ENCODE measurements at places on chromosomes 13 and 19.

- no peak for DNase-seq
Observed at GRCh38 chr13:73025217-73026012, 33.4 kb upstream of the KLF5 start.

GRCh38 chr13:99418843-99419140 is 82.5 kb upstream of the TM9SF2 start:
- no peak for DNase-seq

DNA sequence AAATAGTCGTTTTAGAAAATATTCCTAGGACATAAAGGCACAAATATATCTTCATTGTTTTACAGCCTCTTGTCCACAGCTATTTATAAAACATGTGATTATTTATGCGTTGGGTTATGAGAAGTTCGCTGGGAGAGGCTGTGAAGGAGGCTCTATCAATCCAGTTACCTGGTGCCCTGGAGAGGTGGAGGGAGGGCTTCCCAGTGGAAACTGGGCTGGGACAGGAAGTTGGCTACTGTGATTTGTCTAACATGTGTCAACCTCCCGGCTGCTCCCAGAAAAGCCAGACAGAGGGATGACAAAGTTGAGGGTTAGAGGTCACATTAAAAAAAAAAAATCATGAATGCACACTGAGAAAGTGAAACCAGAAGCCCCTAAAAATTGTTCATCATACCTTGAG is 346.5 kb downstream of the ZNF536 start:
- DNase-seq, result no peak

GRCh38 chr19:51766461-51766860 is 5.5 kb downstream of the FPR2 start:
- DNase-seq, result no peak

DNA sequence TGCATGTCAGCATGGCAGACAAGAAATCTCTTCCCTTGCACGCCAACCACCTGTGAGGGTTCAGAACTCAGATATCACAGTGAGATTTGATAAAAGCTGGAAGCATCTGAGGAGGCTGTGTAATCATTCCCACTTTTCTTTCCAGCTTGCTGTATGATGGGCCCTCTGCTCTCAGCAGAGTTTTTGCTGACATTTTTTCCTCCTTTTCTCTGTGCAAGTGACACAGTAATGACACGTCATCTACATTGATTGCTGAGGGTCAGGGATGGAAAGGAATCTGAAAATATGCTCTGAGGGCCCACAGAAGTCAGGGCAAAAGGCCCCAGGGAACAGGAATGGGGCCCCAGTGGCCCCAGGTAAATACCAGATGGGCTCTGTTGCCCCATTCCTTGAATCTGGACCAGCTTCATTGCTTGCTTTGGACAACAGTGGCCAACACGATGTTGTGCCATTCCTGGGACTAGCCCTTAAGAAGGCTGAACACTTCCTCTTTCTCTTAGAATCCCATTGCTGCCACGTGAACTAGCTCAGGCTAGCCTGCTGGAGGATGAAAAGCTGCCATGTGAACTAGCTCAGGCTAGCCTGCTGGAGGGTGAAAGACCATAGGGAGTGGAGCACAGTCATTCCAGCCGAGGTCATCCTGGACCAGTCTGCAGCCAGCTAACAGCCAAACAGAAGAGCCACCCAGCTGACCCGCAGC is 68.2 kb downstream of the CACNA1A start:
- no peak for DNase-seq

GRCh38 chr13:110062777-110063442 is 244.0 kb downstream of the COL4A1 start:
- DNase-seq, result no peak

- no peak for DNase-seq
Observed at GRCh38 chr13:21800837-21801616, 130.2 kb downstream of the FGF9 start.

DNA sequence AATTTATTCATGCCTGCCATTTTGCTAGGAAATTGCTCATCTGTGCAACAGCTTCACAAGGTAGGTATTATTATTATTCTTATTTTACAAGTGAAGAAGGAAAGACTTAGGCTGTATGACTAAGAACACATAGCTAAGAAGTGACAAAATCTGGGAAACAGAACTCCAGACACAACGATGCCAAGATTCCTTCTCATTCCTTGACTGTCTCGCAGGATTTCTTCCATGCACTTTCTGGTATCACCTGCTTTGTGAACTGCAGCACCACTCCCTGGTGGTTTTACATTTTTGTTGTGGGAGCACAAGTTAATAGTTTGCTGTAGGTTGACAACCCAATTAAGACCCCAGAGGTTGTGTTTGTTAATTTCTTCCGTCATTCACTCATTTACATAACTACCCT is 188.5 kb downstream of the LACC1 start:
- DNase-seq, result no peak

GRCh38 chr19:1467490-1468273 is 11.3 kb downstream of the C19orf25 start:
- DNase-seq, result no peak

DNA sequence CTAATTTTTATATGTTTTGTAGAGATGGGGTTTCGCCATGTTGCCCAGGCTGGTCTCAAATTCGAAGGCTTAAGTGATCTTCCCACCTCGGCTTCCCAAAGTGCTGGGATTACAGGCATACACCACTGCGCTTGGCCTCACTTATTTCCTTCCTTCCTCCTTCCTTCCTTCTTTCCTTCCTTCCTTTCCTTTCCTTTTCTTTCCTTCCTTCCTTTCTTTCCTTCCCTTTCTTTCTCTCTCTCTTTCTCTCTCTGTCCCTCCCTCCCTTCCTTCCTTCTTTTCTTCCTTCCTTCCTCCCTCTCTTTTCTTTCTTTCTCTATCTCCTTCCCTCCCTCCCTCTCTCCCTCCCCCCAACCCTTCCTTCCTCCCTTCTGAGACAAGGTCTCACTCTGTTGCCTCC is 36.8 kb downstream of the TRPM4 start:
- no peak for DNase-seq

- no peak for DNase-seq
Observed at GRCh38 chr13:110689041-110689440, 16.9 kb downstream of the CARS2 start.

DNA sequence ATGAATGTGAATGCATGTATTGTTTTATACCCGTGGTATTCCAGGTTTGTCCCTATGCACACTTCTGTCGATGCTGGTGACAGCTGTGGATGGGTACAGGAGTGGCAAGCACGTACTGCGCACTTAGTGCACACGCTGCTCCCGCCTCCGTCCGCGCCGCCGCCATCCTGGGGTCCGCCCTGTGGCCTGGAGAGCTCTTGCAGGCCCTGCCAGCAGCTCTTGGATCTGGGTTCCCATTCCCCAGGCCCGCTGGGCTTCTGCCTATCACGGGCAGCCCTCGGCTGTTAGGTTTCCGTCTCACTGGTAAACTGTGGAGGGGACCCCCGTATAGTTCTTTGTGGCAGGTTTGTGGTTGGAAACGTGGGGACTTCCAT is 4.0 kb downstream of the GNA11 start:
- DNase-seq, result no peak

DNA sequence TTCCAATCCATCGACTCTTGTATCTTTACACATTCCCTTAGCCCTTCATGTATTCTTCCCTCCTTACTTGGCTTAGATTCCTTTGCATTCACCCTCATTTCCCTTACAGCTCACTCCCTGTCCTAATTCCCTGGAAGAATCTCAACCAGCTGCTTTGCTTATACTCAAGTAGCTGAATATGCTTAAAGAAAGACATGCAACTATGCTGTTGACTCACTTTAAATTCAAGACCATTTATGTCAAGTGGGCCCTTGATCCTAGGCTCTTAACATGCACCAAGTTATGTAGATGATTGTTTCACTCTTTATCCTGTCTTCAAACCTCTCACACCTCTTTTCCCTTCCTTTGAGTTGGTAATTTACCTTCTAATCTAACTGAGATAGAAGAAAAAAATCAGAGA is 7.4 kb downstream of the CCDC122 start:
- DNase-seq, result no peak

DNA sequence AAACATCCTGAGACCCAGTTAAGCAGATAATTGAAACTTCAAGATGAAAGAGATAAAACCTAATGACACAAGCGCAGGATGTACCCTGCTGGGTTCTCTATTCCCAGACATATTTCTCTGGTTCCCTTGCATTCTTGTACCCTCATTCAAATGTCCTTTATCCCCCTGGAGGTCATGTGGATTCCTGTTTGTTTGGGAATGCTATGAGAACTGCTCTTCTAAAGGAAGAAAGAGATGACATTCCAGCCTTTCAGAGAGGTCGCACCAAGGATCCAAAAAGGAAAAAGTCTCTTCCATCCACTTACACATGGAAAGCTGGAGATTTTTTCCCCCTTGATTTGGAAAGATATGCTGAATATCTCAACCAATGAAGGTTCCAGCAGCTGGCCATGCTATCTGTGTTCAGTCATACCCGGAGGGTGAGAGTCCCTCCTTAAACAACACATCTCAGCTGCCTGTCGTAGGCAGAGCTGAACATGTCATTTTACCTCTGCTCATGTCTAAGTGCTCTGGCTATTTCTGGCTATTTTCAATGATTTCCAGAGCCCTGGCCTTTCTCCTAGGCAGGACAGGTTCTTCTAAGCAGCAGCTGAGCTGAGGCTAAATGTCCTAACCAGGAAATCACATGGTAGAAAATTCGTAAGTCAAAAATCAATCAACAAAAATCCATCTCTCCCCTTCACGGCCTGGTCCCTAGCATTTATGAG is 52.5 kb downstream of the C13orf42 start:
- no peak for DNase-seq

GRCh38 chr13:43085545-43085944 is 62.2 kb downstream of the DNAJC15 start:
- no peak for DNase-seq

DNA sequence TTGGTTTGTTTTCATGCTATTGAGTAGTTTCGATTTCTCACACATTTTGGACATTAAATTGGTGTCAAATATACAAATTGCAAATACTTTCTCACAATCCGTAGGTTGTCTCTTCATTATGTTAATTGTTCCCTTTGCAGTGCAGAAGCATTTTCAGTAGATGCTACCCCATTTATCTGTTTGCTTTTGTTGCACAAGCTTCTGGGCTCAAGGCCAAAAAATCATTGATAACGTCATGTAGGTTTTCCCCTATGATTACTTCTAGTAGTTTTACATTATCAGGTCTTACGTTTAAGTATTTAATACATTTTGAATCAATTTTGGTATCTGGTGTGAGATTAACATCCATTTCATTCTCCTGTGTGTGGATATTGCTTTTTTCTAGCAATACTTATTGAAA is 14.0 kb upstream of the ZNF347 start:
- no peak for DNase-seq

DNA sequence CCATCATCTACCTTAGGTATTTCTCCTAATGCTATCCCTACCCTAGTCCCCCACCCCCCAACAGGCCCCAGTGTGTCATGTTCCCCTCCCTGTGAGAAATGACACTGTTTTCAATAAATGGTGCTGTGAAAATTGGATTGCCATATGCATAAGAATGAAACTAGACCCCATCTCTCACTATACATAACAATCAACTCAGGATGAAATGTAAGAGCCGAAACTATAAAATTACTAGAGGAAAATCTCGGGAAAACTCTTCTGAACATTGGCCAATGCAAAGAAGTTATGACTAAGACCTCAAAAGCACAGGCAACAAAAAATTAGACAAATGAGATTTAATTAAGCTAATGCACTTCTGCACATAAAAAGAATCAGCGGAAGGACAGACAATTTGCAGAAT is 138.2 kb downstream of the SUCLA2 start:
- DNase-seq, result no peak

DNA sequence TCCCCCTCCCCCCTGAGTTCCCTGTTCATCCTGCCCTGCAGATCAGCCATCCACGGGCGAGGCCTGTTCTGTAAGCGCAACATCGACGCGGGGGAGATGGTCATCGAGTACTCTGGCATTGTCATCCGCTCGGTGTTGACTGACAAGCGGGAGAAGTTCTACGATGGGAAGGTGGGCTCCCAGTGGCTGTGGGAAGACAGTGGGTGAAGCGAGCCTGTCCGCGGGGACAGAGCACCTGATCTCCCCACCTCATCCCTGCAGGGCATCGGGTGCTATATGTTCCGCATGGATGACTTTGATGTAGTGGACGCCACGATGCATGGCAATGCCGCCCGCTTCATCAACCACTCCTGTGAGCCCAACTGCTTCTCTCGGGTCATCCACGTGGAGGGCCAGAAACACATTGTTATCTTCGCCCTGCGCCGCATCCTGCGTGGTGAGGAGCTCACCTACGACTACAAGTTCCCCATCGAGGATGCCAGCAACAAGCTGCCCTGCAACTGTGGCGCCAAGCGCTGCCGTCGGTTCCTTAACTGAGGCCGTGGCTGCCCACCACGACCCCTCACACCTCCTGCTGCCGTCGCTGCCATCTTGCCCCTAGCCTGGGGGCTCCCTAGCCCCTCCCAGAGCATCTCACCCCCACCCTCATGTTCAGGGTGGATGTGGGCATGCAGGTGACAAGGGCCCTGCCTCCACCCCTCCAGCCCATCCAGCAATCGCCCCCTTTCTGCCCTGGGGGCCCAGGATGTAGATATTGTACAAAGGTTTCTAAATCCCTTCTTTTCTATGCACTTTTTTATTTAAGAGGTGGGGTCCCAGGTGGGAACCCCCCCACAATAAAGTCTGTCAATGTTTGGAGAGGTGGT is 4.0 kb downstream of the IGFLR1 start:
- DNase-seq, result no peak

- DNase-seq, result no peak
Observed at GRCh38 chr19:31594701-31595100, 245.5 kb upstream of the TSHZ3 start.

DNA sequence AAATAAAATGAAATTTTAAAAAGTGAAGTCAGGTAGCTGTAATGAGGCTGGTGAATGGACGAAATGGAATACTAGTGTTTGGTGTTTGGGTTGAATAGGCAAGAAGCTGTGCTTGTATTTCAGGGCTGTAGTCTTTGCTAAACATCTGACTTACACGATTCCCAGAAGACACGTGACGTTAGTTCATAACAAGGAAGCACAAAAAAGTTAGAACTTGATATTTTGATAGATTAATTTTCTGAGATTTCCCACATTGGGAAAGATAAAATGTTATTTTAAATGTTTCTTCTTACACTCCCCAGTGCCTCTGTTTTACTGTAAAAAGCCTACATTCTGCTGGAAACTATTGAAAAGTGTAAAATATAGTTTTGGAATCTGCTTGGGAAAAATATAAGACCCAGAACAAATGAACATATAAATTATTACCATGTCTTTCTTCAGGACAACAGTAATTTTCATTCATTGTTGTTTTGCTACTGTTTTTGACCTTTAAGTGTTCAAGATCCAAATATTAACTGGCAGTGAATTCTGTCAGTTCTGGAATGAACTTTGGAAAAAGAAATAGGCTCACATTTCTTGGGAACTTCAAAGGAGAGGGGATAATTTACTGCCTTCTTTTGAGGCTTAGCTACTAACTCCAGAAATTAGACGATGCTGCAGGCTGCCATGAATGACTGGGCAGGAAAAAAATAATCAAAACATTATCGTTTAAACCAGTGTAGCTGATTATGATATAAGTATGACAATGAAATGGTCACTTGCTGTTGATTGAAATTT is 241.3 kb downstream of the SLITRK6 start:
- DNase-seq, result no peak

GRCh38 chr19:38952395-38953165 is 21.8 kb downstream of the MRPS12 start:
- DNase-seq, result no peak
